Neural progenitor cell (in vitro differentiated cells): ENCODE measurements at places on chromosomes 1 and 21. TPM values are rescaled to one million over a fixed set of nuclear protein-coding genes. Genes with fewer than 3 reads are reported as not detected.
A peak's percentile ranks its signal among the peaks of the same experiment; 100 is the strongest.

DNA sequence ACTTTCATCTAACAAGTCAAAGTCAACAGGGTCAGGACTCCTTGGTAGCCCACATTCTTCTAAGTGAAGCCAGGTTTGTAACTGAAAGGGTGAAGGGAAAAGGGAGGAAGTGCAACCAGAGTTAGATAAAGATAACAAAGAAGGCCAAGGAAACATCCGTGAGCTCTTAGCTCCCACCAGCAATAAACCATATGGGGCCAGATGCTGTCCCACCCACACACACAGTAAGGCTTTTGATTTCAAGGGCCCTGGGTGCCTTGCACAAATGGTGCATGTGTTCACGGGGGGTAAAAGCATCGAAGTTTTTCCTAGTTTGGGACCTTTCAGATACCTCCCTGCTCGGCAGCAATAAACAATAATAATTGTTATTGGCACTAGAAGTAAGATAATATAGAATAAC lies 5.1 kb upstream of the TIAM1 start:
- H3K36me3 ChIP-seq: no peaks in the 10 kb centered on the region
- H3K4me3 ChIP-seq: no peak overlapping the region
- no peak overlapping the region for H3K27ac ChIP-seq
- DNase-seq: no peak
- H3K4me1 ChIP-seq: peaks cover 6% of the 10 kb centered on the region
- H3K27me3 ChIP-seq: no peaks in the 10 kb centered on the region

- no peak overlapping the region for H3K27ac ChIP-seq
- H3K4me3 ChIP-seq: no peak overlapping the region
- H3K27me3 ChIP-seq: no peaks in the 10 kb centered on the region
- peaks cover 15% of the 10 kb centered on the region for H3K4me1 ChIP-seq
- no peak for DNase-seq
- no peaks in the 10 kb centered on the region for H3K36me3 ChIP-seq
Measured at GRCh38 chr1:109529881-109530456, 9.7 kb upstream of the GPR61 start.

DNA sequence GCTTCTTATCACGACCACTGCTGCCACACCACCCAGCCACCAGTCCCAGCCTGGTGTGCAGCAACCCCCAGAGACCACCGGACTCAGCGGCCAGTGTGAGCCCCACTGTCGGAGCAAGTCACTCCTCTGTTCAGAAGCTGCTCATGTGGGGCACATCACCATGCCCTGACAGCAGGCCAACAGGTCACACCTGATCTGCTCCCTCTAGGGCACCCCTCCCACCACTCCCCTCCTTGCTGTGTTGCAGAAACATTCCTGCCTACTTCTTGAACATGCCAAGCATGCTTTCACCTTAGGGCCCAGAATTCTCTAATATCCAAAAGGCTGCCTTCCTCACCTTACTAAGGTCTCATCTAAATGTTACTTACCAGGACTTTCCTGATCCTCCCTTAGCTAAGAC lies 146.5 kb downstream of the SLC45A1 start:
- no peak for DNase-seq
- peaks cover 64% of the 10 kb centered on the region for H3K4me1 ChIP-seq
- H3K4me3 ChIP-seq: no peak overlapping the region
- peak overlapping the region; percentile 94 for H3K27ac ChIP-seq
- no peaks in the 10 kb centered on the region for H3K36me3 ChIP-seq
- no peaks in the 10 kb centered on the region for H3K27me3 ChIP-seq

The ELAVL4 gene
- total RNA-seq: 0.12 TPM in 1 of 2 replicates, not detected in the other

The PLEKHM2 gene
- 16.7 and 42.2 TPM in 2 replicates for total RNA-seq

- no peak overlapping the region for H3K4me3 ChIP-seq
- DNase-seq: no peak
- H3K27ac ChIP-seq: no peak overlapping the region
- H3K36me3 ChIP-seq: no peaks in the 10 kb centered on the region
- H3K27me3 ChIP-seq: no peaks in the 10 kb centered on the region
Measured at GRCh38 chr1:183693521-183693920, 40.4 kb upstream of the APOBEC4 start.

DNA sequence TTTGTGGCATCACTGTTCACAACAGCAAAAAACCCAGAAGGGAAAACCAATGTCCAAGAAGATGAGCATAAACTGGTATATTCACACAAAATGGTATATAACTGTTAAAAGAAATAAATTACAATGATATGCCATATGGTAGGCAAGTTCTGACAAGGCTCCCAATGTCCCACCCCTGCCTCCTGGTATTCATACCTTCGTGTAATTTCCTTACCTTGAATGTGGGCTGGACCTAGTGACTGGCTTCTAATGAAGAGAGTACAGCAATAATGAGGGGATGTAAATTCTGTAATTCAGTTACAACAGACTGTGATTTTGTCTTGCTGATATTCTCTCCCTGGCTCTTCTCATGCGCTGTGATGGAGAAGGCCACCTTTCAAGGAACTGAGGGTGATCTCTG lies 9.3 kb downstream of the ANKRD45 start:
- no peaks in the 10 kb centered on the region for H3K4me1 ChIP-seq
- H3K4me3 ChIP-seq: no peak overlapping the region
- no peak for DNase-seq
- no peaks in the 10 kb centered on the region for H3K27me3 ChIP-seq

DNA sequence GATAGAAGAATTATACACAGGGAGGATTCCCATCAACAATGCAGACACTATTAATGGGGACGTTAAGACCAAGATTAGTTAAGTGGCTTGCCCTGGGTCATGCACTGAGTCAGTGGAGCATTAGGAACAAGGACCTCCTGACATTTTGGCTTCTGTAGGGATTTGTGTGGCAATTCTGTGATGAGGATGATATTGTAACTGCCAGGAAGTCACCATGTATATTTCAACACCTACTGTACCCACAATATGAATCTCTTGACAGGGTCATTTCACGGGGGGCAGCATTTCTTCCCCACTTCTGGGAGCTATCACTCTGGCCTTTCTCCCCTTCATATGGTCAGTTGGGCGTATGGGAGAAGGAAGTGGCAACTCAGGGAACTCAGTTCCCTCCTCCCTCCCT lies 134.9 kb downstream of the RUNX1 start:
- no peak overlapping the region for H3K27ac ChIP-seq
- H3K4me3 ChIP-seq: no peak overlapping the region
- H3K36me3 ChIP-seq: no peaks in the 10 kb centered on the region
- H3K4me1 ChIP-seq: no peaks in the 10 kb centered on the region

DNA sequence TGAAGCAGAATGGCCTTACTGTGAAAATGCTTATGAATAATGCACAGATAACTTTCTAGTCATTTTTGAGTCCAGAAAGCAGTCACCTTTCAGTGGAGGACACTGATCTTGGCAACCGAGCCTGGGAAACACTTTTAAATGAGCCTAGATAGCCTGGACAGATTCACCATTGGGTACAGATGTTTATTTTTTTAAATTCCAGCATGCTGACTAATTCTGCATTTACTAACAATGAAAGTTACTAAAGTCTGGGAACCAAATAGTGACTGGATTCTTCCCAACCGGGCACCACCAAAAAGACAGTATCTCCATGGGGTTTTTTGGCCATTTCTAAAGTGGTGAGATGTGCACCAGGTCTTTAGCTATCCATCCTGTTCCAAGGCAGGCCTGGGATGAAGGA lies 3.3 kb upstream of the FMOD start:
- DNase-seq: no peak
- no peak overlapping the region for H3K4me3 ChIP-seq
- no peaks in the 10 kb centered on the region for H3K36me3 ChIP-seq

- DNase-seq: no peak
- H3K36me3 ChIP-seq: no peaks in the 10 kb centered on the region
- H3K27ac ChIP-seq: no peak overlapping the region
- H3K4me1 ChIP-seq: peaks cover 4% of the 10 kb centered on the region
Measured at GRCh38 chr1:22250724-22251123, 107.8 kb upstream of the WNT4 start.

The TAL1 gene
- total RNA-seq: not detected in 2 replicates

DNA sequence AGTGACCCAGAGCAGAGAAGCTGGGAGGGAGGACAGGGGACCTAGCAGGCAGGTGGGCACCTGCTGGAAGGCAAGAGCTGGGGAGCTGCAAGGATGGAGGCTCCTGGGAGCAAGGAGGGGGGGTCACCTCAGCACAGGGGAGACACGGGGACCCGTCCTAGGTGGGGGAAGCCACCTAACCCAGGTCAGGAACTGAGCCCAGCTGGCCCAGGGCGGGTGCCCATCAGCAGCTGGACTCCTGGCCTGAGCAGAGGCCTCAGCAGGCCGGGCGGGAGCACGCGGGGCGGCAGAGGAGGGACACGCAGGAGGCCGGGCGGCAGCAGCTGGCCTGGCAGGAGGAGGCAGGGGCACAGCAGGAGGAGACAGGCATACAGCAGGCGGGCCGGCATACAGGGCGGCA lies 949 bp downstream of the KRTAP10-1 start:
- H3K36me3 ChIP-seq: no peaks in the 10 kb centered on the region
- H3K4me3 ChIP-seq: no peak overlapping the region
- no peak for DNase-seq
- no peaks in the 10 kb centered on the region for H3K4me1 ChIP-seq
- no peaks in the 10 kb centered on the region for H3K27me3 ChIP-seq

GRCh38 chr1:51973587-51974474 lies 16.7 kb downstream of the RAB3B start:
- no peak overlapping the region for H3K4me3 ChIP-seq
- DNase-seq: no peak
- H3K4me1 ChIP-seq: no peaks in the 10 kb centered on the region
- no peaks in the 10 kb centered on the region for H3K27me3 ChIP-seq

DNA sequence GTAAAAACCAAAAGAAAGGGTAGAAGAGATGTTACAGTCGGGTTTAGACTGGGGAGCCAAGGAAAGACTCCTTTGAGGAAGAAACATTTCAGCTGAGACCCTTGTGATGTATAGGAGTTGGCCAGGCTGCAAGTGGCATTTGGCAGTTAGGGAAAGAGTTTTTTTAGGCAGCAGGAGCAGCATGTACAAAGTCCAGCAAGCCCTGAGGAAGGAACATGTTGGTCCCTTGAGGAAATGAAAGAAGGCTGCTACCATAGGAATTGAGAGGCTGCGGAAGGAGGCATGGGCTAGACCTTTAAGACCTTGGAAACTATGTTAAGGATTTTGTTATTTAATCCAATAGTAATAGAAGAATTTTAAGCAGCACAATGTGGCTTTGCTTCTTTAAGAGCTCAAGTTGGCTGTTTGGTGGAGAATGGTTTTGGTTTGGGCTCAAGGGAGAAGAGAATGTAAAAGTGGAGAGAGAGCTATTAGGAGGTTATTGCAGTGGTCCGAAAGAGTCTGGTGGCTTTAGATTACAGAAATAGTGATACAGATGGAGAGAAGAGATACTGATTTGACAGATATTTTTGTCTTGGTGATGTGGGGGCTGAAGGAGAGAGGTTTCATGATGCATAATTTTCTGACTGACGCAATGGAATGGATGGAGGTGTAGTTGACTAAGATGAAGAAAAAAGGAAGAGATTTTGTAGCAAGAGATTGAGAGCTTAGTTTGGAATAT lies 26.6 kb downstream of the SMAP2 start:
- DNase-seq: no peak
- no peaks in the 10 kb centered on the region for H3K4me1 ChIP-seq
- no peaks in the 10 kb centered on the region for H3K27me3 ChIP-seq
- H3K4me3 ChIP-seq: no peak overlapping the region
- H3K36me3 ChIP-seq: no peaks in the 10 kb centered on the region

DNA sequence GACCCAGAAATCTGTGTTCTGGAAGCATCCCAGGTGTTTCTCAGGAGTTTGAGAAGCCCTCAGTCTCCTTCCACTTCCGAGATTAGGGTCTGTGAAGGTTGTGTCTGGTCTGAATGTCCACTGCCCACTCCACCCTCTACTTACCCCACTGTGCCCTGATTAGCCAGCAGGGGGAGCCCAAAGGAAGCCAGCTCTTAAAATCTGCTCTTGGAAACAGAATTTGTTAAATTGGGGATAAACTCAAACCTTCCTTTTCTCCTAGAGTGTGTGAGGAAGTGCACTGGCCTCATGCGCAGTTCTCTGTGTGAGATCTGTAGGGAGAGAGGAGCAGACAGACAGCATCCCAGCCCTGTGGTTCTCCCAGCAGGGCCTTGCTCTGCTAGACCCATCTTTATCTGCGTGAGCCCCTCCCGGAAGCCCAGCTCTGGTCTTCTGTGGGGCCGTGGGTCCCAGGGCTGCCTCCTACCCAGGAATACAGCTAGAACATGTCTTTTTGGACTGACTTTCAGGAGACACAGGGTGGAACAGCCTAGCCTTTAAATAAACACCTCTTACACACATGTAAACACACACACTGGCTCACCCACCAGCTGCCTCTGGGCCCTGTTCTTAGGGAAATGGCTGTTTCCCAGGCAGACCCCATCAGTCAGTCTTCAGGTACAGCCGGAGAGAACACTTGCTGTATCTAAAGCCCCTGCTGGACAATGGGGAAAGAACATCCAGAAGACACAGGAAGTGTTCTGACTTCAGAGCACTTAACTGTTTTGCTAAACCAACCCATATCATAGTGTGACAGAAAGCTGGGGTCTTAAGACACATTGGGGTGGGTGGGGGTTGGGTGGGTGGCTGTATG lies 52.2 kb downstream of the SMYD2 start:
- peak overlapping the region; percentile 36 for H3K27ac ChIP-seq
- peak; percentile 56 for DNase-seq

The PADI2 gene
- total RNA-seq: 0.77 and 1.4 TPM in 2 replicates

The ATP1A2 gene
- 88.6 and 154 TPM in 2 replicates for total RNA-seq

The MXRA8 gene
- total RNA-seq: 6.8 and 24.0 TPM in 2 replicates

DNA sequence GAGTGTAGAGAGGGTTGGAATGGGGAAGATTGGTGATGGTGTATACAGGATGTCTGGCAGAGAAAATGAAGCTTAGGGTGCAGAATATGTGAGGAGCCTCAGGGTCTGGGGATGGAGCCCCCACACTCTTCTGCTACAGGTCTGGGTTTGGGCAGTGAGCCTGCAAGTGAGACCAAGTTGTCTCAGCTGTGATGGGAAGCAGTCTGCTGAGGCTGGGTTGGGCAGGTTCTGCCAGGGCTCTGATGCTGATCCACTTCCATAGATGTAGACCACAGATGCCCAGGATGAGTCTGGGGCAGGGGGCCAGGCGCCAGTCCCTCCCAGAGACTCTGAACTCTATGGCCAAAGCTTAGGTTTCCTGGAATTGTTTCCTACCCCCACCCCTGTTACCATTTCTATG lies 516.9 kb downstream of the PTPRU start:
- H3K27ac ChIP-seq: no peak overlapping the region
- peaks cover 3% of the 10 kb centered on the region for H3K27me3 ChIP-seq
- DNase-seq: no peak
- H3K4me1 ChIP-seq: no peaks in the 10 kb centered on the region
